K562 (cell line): ENCODE measurements at places on chromosomes 16 and 17. TPM values are rescaled to one million over a fixed set of nuclear protein-coding genes. Genes with fewer than 3 reads are reported as not detected.

DNA sequence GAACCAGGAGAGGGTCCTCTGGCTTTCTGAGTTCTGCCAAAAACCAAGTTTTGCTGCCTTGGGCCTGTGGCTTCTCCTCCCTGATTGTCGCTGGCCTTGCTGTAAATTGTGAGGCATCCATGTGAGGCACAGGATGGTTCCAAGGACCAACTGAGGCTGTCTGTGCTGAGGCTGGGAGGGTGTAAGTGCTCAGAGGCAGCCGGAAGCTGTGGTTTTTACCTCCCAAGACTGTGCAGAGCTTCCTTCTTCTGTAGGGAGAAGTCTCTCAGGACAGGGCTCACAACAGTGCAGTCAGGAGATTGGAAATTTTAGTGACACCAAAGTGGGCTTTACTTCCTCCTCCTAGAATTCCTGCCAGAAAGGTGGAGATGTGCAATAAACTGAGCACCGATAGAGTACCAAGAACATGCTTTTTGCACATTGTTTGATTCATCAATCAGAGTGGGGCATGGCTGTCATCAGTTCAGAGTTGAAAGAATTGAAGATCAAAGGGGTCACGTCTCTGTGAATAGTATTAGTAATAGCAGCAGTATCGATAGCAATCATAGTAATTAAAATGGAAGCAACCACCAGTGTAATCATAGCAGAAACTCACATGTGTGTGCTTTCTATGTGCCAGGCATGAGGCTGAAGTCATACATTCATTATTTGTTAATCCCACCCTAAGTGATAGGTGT lies 467.1 kb downstream of the WWOX start:
- H3K27ac ChIP-seq: no peak overlapping the region
- no peak for DNase-seq
- H3K4me1 ChIP-seq: no peaks in the 10 kb centered on the region; the same call in 1 of the 2 replicates
- H3K4me3 ChIP-seq: no peak overlapping the region
- peaks cover 8% of the 10 kb centered on the region; the same call in 2 of the 3 replicates for H3K27me3 ChIP-seq

GRCh38 chr17:53492532-53492931 lies 330.2 kb upstream of the KIF2B start:
- H3K27ac ChIP-seq: no peak overlapping the region
- no peaks in the 10 kb centered on the region for H3K27me3 ChIP-seq
- H3K36me3 ChIP-seq: no peaks in the 10 kb centered on the region

DNA sequence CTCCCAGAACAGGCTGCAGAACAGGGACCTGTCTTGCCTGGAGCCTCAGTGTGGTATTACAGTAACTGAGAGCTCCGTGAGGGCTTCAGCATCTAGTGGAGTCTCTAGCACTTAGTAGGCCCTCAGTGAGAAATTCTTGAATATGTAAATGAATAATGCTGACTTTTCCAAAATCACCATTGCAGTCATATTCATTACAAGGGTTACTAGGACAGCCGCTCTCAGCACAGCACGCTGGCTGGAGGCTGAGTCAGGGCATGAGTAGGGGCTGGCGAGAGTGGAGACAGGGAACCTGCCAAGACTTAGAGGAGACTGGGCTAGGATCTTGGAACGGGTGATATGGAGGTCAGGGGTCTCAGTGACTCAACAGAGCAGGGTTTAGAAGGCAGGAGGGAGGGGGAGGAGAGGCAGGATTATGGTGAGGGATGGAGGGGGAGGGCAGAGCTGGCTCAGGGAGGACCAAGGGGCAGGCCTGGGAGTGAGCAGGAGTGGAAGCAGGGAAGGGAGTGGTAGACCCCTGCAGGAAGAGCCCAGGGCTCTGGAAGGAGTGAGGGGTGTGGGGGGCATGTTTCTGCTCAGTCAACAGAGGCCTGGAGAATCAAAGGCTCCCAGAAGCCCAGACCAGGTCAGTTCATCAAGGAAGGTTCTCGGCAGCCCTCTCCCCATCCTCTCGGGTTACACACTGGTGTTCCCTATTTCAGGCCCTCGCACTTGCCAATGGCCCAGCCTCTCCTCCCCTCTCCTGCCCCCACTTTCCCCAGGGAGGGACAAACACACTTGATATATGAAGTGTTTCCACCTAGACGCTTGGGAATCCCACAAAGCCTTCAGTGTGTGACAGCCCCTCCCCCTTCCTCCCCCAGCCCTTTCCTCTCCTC lies 42.3 kb downstream of the FZD2 start:
- peaks cover 14% of the 10 kb centered on the region; the same call in 2 of the 3 replicates for H3K27me3 ChIP-seq
- H3K4me3 ChIP-seq: no peak overlapping the region
- H3K4me1 ChIP-seq: no peaks in the 10 kb centered on the region
- no peak overlapping the region for H3K27ac ChIP-seq
- H3K36me3 ChIP-seq: no peaks in the 10 kb centered on the region
- peak; percentile 39 for DNase-seq

- no peaks in the 10 kb centered on the region for H3K4me1 ChIP-seq
- H3K27me3 ChIP-seq: no peaks in the 10 kb centered on the region
- no peaks in the 10 kb centered on the region for H3K36me3 ChIP-seq
- H3K27ac ChIP-seq: no peak overlapping the region
- no peak overlapping the region for H3K4me3 ChIP-seq
- DNase-seq: no peak
Measured at GRCh38 chr16:14097182-14097959, 26.3 kb downstream of the MRTFB start.

DNA sequence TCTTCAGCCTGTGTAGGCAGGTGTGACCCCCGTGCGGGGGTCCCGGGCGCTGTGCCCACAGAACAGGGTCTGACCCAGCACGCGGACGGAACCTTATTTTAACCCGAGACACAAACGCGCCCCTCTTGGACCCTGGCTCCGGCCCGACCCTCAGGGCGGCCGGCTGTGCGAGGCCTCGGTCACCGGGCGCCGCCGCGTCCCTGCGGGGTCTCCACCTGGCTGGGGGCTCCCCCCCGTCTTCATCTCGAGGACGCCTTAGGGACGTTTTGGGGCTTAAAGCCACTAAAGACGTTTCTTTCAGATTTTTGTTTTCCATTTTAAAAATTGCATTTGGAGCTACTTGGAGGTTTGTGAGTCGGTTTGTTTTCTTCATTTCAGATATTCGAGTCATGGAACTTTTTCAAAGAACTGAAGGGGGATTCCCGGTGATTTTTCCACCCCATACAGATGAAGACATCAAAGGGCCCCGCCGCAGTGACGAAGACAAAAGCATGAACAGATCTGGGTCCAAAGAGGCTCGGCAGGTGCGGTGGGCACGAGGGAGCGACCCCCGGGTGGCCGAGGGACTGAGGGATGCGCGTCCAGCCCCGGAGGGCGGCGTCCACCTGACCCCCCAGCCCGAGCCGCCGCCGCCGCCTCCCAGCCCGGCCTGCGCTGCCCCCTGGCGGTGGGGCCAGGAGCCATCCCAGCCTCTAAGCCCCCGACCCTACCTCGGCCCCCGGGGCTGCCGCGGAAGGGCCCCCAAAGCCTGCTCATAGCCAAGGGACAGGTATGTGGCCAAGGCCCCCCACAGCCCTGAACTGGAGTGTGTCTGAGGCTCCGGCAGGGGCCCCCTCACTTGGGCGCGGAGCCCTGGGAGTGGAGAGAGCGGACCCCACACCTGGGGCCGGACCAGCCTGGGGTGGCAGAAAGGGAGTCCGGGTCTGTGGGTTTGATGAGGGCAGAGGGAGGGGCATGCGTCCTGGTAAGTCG lies 3.8 kb upstream of the CD7 start:
- no peaks in the 10 kb centered on the region for H3K27me3 ChIP-seq
- DNase-seq: peak; percentile 82
- H3K36me3 ChIP-seq: no peaks in the 10 kb centered on the region
- H3K4me3 ChIP-seq: no peak overlapping the region
- no peak overlapping the region for H3K27ac ChIP-seq

GRCh38 chr16:29678691-29679267 lies at the start of gene QPRT:
Gene QPRT (plus strand): TSS chr16:29679180. CDS start chr16:29679198, 18 bp downstream.
- H3K4me1 ChIP-seq: peaks cover 57% of the 10 kb centered on the region
- peaks cover 30% of the 10 kb centered on the region for H3K36me3 ChIP-seq
- H3K27ac ChIP-seq: peak within 1 kb of the TSS; percentile 82

DNA sequence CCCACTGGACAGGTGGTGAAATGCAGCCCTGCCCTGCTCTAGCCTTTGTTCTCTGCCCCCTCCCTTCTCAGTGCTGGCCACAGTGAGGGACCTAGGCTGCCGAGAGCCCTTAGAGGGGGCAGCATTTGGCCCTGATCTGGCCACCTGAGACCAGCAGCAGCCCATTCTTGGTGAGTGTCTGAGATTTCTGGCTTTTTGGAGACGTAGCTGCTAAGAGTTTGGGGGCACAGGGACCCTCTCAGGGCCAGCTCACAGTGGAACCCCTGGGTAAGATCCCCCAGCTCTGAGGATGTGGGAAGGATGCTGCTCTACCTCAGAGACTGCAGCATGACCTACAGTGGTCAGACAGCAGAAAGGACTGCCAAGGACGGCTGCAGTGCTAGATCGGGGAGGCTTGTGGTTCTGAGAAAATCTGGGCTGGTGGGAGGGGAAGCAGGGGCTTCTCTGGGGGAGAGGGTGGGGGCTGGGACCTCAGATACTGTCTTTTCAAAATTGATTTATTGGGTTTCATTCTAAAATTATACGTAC lies 13.3 kb downstream of the GRB7 start:
- no peaks in the 10 kb centered on the region for H3K36me3 ChIP-seq
- DNase-seq: no peak
- no peaks in the 10 kb centered on the region for H3K27me3 ChIP-seq
- no peak overlapping the region for H3K27ac ChIP-seq

DNA sequence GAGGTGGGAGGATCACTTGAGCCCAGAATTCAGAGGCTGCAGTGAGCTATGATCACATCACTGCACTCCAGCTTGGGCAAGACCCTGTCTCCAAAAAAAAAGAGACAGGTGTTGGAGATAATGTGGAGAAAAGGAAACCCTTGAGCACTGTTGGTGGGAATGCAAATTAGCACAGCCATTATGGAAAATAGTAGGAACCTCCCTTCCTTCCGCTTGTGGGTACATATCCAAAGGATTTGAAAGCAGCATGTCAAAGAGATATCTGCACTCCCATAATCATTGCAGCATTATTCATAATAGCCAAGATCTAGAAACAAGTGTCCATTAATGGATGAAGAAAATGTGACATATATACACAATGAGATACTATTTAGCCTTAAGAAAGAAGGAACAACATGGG lies 9.7 kb upstream of the ADCY7 start:
- peaks cover 48% of the 10 kb centered on the region for H3K4me1 ChIP-seq
- no peak for DNase-seq
- no peak overlapping the region for H3K4me3 ChIP-seq
- H3K27ac ChIP-seq: no peak overlapping the region

DNA sequence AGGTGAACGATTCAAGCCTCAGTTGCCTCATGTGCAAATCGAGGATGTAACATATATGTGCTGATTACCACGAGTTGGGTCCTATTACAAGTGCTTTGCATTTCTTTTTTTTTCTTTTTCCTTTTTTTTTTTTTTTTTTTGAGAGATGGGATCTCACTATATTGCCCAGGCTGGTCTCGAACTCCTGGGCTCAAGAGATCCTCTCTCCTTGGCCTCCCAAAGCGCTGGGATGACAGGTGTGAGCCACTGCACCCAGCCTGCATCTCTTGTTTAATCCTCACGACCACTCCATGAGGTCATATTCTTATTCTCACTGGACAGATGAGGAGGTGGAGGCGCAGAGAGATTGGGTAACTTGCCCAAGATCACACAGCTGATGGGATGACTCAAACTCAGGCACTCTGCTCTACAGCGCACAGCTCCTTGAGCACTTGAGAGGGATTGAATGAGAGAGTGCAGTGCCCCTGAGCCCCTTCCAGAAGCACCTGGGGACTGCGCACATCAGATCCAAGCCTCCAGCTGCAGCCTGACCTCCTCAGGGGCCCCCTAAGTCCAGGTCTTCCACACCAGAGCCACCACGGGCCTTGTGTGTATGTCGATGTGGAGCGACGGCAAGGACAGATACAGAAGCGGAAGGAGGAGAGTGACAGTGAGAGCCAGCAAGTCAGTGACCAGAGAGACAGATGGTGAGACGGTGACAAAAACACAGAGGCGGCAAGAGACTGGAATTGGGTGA lies 4.9 kb downstream of the STX1B start:
- no peak overlapping the region for H3K4me3 ChIP-seq
- H3K27ac ChIP-seq: no peak overlapping the region
- H3K36me3 ChIP-seq: no peaks in the 10 kb centered on the region
- H3K27me3 ChIP-seq: no peaks in the 10 kb centered on the region

DNA sequence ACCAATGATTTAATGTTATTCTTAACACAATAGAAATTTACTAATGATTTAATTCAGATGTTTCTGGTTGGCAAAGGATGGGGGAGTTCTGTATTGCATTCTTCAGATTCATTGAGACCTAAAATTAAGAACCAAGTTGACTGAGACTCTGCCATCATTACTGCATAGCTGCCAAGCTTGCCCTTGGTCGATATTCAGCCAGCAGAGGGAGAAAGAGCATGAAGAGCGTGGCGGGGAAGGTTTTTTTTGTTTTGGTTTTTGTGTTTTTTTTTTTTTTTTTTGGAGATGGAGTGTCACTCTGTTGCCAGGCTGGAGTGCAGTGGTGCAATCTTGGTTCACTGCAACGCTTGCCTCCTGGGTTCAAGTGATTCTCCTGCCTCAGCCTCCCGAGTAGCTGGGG lies 659.4 kb upstream of the EEF2KMT start:
- H3K27ac ChIP-seq: no peak overlapping the region
- DNase-seq: no peak
- no peak overlapping the region for H3K4me3 ChIP-seq
- no peaks in the 10 kb centered on the region for H3K27me3 ChIP-seq
- H3K36me3 ChIP-seq: no peaks in the 10 kb centered on the region

The GAS7 gene
- total RNA-seq: 0.16 and 0.33 TPM in 2 replicates

The CRHR1 gene
- not detected in 2 replicates for total RNA-seq

The CBX8 gene
- total RNA-seq: 11.9 and 12.0 TPM in 2 replicates

The SMIM5 gene
- not detected in 2 replicates for total RNA-seq
